Stimulated activated CD8-positive, alpha-beta memory T cell treated with anti-CD3 and anti-CD28 coated beads, Interleukin-15, amount 100 ng/mL, for 48 hours (primary cell): ENCODE measurements at places on chromosomes 12 and 14.

DNA sequence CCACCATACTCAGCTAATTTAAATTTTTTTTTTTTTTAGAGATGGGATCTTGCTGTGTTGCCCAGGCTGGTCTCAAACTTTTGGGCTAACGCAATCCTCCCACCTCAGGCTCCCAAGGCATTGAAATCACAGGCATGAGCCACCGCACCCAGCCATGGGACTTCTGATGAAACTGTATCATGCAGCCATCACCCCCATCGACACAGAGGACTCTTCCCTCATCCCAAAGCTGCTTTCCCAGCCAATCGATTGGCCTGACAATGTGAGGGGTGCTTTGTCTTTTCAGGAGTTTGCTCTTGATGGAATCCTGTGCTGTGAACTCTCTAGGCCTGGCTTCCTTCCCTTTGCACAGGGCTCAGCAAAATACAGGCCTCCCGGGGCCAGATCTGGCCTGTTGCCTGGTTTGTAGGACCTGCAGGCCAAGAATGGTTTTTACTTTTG, 59.6 kb upstream of the NCOR2 start:
- no peak for DNase-seq

DNA sequence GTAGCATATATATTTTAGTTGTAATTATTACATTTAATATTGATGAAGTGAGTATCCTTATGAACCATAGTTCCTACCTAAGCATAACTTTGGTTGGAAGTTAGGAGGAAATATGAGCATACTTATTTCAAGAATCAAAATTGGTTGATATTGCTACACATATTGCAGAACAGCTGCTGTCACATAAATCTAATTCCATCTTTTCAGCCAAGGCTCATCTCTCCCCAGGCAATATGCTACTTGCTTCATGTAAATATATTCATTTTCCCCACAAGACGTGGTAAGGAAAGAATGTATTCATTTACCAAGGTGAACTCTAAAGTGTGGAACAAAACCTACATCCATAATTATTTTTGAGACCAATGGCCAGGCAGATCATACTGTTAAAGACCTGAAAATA, 62.5 kb upstream of the HIF1A start:
- DNase-seq = no peak

GRCh38 chr12:97404093-97404492, 58.5 kb upstream of the RMST start:
- DNase-seq = no peak

- no peak for DNase-seq
Observed at GRCh38 chr14:28676479-28676878, 90.1 kb upstream of the FOXG1 start.

DNA sequence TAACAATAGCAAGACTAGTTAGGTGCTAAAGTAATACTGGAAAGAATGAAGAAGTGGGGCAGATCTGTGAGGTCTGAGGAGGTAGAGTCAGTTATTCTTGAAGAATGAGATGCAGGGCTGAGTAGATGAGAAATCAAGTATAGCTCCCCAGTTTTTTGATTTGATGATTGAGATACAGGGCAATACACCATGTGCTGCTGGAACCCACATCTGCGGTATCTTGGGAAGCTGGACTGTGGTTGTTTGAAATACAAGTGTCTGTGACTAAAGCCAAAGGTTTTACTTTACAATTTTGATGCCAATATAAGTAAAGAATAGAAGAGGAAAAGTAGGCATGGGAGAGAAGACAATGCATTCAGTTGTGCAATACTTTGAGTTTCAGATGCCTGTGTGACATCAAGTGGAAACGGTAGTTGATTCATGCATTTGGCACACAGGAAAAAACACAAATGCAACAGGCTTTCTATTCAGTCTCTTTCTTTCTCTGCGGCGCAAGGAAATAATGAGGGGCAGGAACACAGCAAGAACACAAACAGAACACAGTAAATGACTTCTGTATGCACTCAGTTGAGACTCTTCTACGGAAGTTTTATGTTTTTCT, 190.2 kb upstream of the SLC38A2 start:
- no peak for DNase-seq

- DNase-seq = no peak
Observed at GRCh38 chr12:103353913-103354312, 141.9 kb downstream of the C12orf42 start.

DNA sequence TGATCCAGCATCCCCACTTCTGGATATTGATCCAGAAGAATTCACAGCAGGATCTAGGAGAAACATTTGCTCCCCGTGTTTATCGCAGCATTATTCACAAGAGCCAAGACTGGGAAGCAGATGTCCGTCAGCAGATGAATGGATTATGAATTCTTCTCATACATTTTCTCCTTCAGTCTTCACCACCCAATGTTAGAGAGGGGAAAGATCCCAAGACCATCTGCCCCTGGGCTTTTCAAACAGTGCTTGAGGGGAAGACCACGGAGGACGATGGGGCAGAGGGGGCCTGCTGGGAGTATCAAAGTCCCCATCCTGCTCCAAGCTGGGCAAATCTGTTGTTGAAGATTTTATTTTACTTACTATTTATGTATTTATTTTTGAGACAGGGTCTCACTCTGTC, 41.1 kb downstream of the SERPINA3 start:
- no peak for DNase-seq

- peak; percentile 92 for DNase-seq
Observed at GRCh38 chr12:121793838-121794533, 498 bp upstream of the RHOF start.

GRCh38 chr12:119758722-119759121, 90.8 kb downstream of the PRKAB1 start:
- DNase-seq = no peak

- DNase-seq = no peak
Observed at GRCh38 chr12:108857158-108857407, 300 bp downstream of the SSH1 start.

GRCh38 chr12:49093792-49094159, 825 bp downstream of the DHH start:
- DNase-seq = no peak

DNA sequence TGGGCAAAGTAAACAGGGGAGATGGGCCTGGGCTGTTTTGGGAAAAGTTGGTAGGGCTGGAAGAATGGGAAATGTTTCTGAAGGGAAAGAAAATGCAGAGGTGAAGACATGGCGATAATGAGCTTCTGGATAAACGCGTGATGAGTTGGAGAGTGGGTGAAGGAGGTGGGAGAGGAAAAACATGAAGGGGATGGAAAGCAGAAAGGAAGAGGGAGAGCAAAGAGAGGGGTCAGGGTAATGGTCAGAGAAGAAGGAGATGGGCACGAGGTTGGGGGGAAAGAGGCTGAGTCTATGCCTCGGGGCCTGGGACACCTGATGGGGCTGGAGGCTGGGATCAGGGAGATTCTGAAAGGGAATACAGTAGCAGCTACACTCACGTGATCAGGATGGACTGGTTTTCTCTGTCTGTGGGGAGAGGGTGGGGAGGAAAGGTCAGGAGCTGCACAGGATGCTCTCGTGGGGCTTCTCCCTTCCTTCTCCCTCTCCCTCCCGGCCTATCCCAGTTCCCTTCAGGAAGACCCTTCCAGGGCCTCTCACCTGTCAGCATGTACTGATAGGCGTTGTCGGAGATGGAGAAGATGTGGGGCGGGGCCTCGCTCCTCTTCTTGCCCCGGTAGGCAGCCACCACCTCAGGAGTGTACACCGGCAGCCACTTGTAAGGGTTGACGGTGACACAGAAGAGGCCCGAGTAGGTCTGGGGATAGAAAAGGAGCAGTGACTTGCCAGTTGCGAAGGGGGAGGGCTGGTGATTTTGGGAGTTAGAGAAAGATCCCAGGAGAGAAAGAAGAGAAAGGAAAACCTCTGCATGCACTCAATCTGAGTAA, 3.1 kb downstream of the MYH7 start:
- no peak for DNase-seq

- DNase-seq = no peak
Observed at GRCh38 chr12:71397433-71397954, 42.1 kb upstream of the LGR5 start.

DNA sequence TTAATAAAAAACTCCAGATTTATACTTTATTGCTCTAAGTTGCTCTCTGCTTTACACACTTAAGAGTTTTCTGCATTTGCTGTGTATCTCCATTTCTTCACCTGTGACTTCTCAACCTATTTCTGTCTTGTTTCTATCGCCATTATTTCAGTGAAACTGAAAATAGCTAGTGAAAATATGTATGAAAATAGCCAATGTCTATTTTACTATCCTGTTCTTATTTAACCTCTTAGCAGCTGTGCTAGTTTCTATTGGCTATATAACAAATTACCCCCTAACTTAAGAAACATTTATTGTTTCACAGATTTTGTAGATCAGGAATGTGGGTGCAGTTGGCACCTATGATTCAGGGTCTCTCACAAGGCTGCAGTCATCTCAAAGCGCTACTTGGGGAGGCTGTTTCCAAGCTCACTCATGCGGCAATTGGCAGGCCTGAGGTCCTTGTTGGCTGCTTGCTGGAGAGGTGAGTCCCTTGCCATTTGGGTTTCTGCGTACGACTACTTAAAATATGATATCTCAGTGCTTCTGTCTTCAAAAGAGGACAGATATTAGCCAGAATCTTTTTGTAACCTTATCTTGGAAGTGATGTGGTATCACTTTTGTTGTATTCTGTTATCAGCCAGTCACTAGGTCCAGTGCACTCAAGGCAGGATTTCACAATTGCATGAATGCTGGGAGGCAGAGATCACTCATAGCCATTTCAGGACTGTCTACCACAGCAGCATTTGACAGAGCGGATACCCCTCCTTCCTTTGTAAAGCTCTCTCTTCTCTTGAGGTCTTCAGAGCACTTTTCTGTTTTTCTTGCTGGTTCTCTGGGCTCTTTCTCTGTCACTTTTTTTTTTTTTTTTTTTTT, 7.2 kb downstream of the ERC1 start:
- no peak for DNase-seq

- peak; percentile 71 for DNase-seq
Observed at GRCh38 chr12:110582276-110583136, 612 bp downstream of the PPTC7 start.

DNA sequence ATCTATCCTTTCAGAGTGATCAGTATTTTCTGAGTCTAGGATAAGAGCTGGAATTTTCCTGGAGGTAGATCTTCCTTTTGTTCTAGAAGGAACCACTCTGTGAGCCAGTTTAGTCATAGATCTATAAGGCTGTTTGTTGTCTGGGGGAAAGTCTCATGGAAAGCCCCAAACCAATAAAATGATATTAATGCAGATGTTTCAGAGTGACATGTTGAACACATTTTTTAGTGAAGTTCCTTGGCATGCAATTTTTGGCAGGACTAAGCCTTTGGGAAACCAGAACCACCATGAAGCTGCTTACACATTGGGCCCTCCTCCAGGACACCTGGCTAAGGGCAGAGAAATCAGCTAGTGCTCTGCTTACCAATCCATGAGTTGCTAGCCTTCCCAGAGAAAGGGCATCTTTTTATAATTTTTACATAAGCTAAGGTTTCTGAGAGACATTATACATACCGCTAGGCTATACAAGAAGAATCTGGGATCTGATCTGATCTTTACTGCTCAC, 101.5 kb upstream of the PCED1B start:
- no peak for DNase-seq

DNA sequence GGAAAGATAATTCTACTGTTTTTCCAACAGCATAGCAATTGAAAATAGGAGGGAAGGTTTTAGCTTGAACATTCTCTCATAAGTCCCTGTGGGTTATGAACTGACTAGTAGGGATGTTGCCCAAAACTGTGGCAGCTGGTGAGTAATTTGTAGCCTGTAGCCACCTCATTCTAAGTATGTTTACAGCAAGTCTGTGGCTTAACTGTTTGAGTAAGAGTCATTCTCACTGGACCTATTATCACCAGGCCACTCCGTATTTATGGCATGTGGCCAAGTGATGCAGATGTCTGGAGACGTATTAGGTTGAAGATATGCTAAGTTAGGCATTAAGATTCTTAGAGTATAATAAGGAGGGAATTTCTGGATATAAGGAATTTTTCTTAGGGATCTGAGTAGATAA, 458.3 kb downstream of the ETNK1 start:
- no peak for DNase-seq

GRCh38 chr14:70811578-70811977, 2.3 kb upstream of the MAP3K9 start:
- no peak for DNase-seq

- no peak for DNase-seq
Observed at GRCh38 chr12:79690142-79690637, 574 bp downstream of the PAWR start.

DNA sequence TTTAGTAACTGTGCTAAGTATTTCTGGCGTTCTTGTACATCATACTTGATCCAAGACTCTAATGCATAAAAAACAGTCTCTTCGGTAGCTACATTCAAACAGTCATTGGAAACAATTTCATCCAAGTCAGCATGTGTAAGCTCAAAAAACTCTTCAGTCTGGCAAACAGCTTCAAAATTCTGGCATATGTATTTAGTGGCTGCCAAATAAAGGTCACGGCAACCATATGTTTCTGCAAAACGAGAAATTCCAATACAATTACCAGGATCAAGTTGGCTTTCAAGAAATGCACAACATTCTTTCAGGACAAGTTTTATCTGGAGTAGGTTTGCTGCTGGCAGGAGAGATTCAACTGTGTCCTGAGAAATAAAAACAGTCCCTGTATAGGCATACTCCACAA, 16.5 kb downstream of the KLHL28 start:
- no peak for DNase-seq

DNA sequence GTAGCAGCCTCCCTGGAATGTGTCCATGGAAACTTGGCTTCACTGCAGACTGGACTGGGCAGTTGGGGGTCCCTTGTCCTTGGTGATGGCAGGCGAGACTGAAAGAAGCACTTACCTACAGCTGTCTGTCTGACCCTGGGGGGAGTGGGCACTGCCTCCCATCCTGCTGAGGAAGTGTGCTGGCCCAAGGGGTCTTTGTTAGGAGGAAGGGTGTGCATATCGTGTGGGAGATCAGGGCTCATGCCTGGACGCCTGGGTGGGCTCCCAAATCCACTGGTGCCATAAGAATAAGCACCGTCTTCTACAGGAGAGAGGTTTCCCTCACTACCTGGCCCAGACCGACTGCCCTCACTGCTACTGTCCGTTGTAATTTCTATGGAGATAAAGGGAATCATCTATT, 81.4 kb downstream of the PIWIL1 start:
- DNase-seq = no peak

DNA sequence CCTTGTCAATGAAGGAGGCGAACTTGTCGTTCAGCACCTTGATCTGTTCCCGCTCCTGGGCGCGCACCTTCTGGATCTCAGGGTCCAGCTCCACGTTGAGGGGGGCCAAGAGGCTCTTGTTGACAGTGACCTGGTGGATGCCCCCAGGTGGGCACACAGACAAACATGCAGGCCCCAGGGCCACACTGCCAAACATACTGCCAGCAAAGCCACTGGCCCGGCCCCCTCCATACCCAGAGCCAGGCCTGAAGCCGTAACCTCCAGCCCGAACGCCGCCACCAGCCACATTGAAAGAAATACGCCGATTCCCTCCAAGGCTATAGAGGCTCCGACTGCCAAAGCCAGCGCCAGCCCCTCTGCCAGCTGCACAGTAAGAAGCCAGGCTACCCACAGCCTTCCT, 337 bp downstream of the KRT74 start:
- DNase-seq = no peak

- DNase-seq = no peak
Observed at GRCh38 chr12:79706156-79706555, 15.4 kb upstream of the PAWR start.

- no peak for DNase-seq
Observed at GRCh38 chr12:48996794-48997718, 2.1 kb downstream of the DDN start.

GRCh38 chr12:4069670-4070010, 196.4 kb upstream of the PARP11 start:
- DNase-seq = no peak
